HS-5 (cell line): ENCODE measurements at places on chromosomes 6 and 20.

DNA sequence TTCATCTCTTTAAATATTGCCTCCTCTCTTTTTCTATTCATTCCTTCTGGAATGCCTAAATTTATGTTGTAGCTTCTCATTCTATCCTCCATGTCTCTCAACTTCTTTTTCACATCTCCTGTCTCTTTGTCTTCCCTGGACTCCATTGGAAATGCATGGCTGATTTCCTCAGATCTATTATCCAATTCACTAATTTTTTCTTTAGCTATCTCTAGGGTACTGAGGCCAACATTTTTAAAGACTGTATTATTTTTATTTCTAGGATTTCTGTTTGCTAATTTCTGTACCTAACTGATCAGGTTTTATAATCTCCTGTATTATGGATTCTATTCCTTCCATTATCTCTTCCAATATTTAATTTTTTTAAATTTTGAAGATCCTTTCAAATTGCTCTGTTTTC lies 37.4 kb downstream of the MDGA1 start:
- no peak for DNase-seq

- no peak for DNase-seq
Observed at GRCh38 chr6:24879351-24879750, 56.4 kb downstream of the RIPOR2 start.

DNA sequence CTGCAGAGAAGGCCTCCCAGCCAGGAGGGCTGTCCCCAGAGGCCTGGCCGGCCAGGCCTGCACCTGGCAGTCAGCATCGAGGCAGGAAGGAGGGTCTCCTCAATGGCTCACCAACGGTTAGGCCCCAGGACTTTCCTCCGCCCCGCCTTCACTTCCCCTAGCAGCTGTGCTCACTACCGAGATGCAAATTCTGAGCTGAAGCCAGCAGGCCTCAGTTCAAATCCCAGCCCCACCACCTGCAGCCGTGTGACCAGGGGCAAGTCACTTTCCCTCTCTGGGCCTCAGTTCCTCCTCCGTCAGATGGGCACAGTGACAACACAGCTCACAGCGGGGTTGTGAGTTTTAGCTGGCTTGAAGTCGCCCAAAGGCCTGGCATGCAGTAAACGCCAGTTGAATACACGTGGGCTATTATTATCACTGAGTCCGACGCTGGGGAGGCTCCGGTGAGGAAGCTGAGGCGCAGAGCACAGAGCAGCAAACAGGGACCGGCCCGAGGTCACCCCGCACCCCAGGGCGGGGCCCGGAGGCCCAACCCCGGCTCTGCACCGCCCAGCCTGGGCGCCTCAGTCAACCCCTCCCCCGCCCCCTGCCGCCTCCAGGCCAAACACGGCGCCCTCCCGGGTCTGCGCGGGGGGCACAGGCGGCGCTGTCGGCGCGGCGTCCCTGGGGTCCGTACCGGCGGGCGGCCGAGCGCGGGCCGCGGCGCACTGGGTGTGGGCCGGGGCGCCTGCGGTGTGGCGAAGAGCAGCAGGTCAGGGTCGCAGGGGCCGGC lies 671 bp downstream of the E2F1 start:
- DNase-seq, result no peak

- DNase-seq, result peak; percentile 61
Observed at GRCh38 chr6:134517145-134517658, 199.3 kb upstream of the SGK1 start.

DNA sequence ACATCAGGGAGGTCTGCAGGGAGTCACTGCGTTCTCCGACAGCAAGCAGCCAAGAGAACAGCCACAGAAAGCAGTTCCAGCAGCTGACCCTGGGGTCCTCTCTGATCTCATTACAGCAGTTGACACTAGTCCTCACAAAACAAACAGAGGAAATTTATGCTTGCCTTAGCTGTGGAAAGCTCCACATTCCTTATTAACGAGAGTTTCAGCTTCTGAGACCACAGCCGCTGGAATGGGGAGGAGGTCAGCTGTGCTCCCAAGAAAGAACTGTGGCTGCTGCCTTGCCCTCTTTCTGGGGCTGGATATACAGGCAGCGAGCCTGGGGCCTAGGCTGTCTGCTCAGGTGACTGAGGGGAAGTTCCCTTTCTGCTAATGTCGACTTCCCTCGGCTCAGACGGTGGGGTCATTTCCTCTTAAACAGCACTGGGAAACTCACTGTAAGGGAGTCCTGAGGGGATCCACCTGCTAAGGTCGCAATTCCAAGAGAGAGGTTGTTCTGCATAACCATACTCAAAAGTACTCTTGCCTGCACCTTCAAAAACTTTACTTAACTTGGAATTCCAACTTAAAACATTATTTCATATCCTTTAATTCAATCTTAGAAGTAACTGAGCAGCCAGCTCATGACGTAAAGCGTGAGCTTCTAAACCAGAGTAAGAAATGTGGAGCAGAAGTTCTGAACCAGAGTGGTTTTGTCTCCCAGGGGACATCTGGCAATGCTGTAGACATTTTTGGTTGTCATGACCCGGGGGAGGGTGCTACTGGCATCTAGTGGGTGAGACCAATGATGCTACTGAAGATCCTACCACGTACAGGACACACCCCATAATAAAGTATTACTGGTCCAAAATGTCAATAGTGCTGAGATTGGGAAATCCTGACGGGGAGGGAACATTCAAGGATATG lies 80.3 kb downstream of the BACH2 start:
- DNase-seq, result no peak

DNA sequence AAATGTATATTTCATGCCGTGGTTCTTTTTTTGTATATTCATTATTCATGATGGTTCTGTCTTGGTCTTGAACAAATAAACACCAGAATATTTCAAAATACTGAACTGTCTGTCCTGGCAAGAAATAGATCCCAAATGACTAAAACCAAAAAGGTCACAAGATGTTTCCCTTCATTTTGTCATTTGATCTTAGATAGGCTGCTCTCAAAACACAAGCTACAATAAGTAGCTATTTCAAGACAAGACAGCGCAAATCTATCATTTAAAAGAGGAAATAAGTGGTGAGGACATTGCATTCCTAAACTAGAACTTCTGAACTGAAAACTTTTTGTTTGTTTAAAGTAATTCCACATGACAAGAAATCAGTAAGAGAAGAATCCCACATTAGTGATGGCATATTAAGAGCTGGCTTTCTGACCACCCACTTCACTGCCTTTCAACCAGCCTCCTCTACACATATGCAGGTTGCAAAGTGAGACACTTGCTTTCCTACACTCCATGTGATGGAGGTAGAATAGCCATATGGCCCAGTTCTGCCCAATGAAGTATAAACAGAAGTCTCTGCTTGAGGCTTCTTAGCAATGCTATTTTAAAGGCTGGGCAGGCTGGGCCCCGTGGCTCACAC lies 54.4 kb upstream of the CCDC28A start:
- DNase-seq, result no peak

DNA sequence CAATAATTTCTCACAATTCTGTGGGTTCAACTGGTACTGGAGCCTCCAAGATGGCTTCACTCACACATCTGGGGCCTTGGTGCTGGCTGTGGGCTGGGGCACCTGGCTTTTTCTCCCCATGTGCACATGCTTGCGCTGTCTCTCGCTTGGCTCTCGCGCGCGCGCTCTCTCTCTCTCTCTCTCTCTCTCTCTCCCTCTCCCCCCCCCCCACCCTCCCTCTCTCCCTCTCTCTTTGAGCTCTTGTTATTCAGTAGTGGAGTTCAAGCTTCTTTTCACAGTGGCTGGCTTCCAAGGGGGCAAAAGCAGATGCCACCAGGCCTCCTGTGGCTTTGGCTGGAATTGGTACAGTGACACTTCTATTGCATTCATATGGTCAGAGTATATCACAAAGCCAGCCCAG lies 10.8 kb upstream of the TBCC start:
- DNase-seq, result no peak

GRCh38 chr20:19330731-19331130 lies 118.3 kb downstream of the SLC24A3 start:
- no peak for DNase-seq

GRCh38 chr6:116386581-116387299 lies 16.0 kb downstream of the DSE start:
- peak; percentile 70 for DNase-seq

DNA sequence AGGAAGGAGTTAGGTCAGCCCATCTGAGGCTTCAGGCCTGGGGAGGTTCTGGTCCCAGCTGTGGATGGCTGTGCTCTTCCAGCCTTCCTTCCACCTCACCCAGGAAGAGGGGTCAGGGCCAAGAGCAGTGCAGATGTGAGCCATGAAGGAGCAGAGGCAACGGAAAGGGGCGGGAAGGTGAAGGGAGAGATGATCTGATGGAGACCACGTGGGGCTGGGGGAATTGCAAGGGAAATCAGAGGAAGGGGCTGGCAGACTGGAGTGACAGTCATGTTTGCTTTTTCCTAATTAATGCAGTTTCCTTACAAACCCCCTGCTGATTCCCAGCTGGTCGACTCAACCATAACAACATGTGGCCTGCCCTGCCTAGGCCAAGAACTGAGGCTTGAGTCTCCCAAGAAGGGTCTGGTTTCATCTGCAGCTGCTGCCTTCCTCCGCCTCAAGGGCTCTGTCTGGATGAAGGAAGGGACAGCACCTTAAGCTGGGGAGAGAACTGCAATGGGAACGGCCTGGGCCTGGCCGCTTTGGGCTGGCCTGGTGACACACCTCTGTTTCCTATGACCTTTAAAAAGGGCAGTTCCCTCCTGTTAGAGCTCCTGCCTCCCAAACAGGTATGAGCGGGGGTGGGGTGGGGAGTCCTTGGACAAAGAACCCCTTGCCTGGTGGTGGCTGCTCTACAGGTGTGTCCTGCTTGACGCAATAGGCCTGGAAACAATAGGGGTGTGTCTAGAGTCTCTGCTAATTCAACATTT lies 7.8 kb upstream of the MRPS18A start:
- no peak for DNase-seq

DNA sequence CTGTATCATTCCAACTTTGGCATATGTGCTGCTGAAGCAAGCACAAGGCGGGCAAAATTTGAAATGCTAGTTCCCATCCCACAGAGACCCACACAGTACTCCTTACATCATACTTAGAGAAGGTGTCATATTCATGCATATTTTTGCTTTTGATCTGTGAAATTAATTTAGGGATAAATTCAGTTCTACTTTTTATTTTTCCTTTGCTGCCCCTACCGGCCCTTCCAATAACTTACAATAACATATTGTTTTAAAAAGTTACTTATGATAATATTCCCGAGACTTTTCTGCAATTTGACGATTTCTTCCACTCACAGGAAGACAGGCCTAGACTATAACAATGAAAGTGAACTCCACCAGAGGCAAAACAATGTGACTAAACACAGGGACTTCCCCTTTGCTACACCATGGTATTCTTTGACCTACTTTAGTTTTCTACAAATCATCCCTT lies 35.0 kb downstream of the SESN1 start:
- no peak for DNase-seq

- DNase-seq, result no peak
Observed at GRCh38 chr6:89895276-89895874, 1.1 kb downstream of the GJA10 start.

- DNase-seq, result no peak
Observed at GRCh38 chr6:127980996-127981395, 80.1 kb upstream of the THEMIS start.

GRCh38 chr20:32623667-32624157 lies 38.6 kb upstream of the NOL4L start:
- DNase-seq, result no peak

DNA sequence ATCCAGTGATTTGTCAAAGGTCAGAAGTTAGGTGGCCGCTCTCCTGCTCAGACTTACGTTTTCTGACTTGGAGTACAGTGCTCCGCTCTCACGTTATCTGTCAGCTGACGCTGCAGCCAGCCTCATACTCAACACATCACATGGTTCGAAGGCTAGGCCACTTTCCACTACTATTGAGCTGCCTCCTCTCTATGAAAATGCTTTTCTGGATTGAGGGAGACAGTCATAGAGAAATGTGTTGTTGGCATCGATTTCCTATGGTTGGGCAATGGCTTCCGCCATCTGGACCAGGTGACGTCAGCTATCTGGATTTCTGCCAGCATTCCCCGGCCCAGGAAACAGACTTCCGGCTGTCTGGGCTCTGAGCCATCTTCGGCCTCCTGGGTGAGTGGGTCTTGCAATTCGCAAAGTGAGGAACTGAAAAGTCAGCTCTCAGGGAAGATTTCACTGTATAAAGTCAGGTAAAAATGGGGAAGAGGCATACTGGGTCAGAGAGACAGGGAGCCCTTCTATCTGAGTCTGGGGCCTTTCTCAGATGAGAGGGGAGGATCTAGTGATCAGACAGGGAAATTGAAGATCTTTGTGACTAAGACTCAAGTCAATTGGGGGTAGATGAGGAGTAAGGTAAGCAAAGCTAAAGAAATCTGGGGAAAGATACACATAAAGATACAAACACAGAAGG lies 37.5 kb upstream of the IER3 start:
- DNase-seq, result peak; percentile 100

DNA sequence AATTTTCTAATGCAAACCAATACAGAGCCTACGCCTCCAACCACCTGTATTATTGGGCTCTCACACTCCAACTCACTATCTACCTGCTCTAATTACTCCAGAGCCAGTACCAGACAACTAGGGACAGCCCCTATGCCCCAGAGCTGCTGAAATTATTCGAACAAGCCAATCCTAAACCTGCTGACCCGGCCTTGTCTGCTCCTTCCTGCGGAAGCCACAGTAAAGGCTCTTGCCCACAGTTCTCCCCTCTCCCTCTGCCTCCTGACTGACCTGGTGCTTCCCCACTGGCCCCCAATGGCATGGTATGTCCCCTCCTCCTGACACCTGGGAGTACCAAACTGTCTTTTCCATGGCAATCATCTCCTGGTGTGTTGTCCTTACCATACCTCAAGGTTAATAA lies 4.1 kb upstream of the TOX2 start:
- DNase-seq, result no peak

DNA sequence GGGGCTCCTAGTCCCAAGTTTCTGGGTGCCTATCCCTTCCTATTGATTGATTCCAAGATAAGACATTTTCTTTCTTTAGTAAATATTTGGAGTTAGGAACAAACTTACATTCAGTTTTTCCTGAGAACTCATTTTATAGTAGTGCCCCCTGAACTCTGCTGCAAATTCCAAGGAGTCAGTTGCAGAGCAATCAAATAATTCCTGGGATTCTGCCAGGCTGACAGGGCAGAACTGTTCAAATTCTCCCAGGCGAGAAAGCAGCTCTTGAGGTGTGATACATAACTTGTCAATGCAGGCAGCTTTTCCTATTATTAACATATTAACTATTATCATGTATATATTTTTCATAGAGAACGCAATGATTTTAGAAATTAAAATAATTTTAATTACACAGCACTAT lies 15.9 kb upstream of the ZBTB24 start:
- no peak for DNase-seq
